Gastroesophageal sphincter (tissue), 4 donors: ENCODE measurements at places on chromosomes 2 and 18. TPM values are rescaled to one million over a fixed set of nuclear protein-coding genes. Genes with fewer than 3 reads are reported as not detected.

GRCh38 chr2:178392215-178392614 lies 58.8 kb downstream of the PRKRA start:
- no peak for ATAC-seq

DNA sequence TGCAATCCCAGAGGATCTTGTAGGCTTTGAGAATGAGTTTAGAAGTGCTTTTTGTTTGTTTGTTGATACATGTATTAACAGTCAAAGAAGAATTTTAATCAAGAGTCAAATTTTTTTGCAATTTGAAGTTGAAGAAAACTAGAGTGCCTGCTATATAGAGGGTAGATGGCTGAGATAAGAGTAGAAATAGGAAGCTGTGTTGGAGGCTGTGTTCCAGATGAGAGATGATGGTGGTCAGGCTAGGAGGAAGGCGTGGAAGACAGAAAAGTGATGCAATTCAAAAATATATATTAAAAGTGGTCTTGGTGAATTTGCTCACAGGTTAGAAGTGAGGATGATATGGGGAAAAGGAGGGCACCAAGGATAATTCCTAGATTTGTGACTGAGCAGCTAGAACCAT lies 978.3 kb downstream of the BCL11A start:
- ATAC-seq, result no peak

DNA sequence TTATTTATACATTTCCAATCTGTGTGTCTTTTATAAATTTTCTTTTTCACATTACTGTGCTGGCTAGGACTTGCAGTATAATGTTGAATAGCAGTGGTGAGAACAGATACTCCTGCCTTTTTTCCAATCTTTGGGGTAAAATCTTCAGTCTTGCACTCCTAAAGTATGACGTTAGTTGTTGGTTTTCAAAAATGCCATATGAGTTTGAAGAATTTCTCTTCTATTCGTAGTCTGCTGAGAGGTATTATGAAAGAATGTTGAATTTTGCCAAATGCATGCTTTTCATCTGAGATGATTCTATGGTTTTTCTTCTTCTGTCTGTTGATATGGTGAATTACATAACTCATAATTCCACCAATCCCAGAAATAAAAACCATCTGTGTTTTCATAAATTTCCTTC lies 335.3 kb upstream of the CHST9 start:
- no peak for ATAC-seq

Gene UGT1A4
- not detected for total RNA-seq

Gene ARHGAP15
- total RNA-seq, result 3.4 TPM

- no peak for ATAC-seq
Observed at GRCh38 chr18:63111671-63112402, 207.7 kb downstream of the BCL2 start.

GRCh38 chr18:26794230-26795101 lies 71.0 kb downstream of the AQP4 start:
- no peak for ATAC-seq

GRCh38 chr2:127239395-127239794 lies 19.3 kb upstream of the CYP27C1 start:
- ATAC-seq, result no peak

DNA sequence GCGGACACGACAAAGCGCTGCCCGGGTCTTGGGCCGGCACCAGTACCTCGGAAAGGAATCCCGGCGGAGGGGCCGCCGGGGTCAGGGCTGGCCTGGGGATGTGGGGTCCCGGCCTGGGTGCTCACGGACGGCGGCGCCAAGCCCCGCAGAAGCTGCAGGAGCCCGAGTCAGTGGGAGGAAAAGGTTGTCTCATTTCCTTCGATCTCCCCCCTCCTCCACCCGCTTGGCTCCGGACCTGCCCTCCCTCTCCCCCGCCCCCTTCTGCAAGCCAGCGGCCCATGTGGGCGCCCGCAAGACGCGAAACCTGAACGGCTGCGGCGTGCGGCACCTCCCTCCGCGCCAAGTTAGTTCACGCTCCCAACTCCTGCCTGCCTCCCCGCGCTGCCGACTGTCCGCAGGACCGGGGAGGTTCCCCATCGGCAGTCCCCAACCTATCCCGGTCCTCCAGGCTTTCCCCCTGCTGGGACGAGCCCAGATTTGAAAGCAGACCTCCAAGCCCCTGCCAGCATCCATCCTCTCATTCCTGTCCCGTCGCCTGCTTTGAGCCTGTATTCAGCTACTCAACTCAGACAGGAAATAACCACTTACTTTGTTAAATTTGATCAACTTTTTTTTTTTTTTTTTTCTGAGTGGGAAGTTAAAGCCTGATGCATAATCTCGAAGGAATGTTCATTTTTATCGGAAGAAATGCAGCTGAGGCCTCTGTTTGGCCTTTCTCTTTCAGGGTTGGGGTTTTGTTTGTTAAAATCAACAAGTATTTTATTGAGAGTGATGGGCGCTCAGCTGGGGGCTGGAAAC lies at the start of gene EVA1A:
Gene EVA1A, minus strand, starts transcription at position 172 of the 798 bp plus-strand sequence. CDS start 42,799 bp downstream, outside the sequence.
- peak; percentile 29 for ATAC-seq

DNA sequence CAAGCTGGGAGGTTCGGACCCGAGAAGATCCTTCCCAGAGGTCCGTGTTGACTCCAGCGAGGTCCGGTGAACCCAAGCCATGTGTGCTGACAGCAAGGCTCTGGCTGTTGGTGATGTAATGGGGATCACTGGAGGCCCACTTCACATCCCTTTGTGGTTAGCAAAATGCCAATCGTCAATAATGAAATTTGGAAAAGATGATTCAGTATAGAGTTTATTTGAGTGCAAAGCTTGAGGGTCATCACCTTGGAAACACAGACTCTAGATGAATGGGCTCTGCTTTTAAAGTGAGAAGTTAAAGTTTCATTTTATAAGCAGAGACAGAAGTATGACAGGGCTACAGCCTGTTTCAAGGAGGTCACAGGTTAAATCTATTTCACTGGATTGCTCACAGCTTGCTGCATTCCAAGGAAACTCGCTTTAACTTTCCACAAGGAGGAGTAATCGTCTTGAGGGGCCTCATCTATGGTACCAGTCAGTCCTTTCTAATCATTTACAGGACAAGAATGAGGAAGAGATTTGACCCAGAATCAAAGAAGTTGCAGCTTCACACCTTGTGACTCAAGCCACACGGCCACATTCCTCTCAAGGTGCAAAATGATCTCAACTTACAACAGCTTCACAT lies 140.5 kb downstream of the TPO start:
- ATAC-seq, result peak; percentile 21

- ATAC-seq, result no peak
Observed at GRCh38 chr2:112897624-112897978, 13.4 kb upstream of the IL37 start.

Gene C2orf78
- total RNA-seq, result not detected

DNA sequence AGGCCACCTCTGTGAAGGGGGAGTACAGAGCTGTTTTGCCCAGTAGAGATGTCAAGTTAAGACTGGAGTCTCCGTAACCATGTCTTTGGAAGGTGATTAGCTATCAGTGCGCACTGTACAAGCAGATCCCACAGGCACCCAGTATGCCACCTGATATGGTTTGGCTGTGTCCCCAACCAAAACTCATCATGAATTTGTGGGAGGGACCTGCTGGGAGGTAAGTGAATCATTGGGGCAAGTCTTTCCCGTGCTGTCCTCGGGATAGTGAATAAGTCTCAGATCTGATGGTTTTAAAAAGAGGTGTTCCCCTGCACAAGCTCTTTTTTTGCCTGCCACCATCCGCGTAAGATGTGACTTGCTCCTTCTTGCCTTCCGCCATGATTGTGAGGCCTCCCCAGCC lies 90.2 kb downstream of the ACTR2 start:
- no peak for ATAC-seq

GRCh38 chr2:171702781-171703556 lies 15.7 kb downstream of the DYNC1I2 start:
- ATAC-seq, result no peak

Gene ABCG5
- total RNA-seq, result not detected

GRCh38 chr2:47206181-47206580 lies 51.1 kb upstream of the STPG4 start:
- no peak for ATAC-seq

GRCh38 chr2:98806236-98806697 lies 75.3 kb upstream of the MGAT4A start:
- ATAC-seq, result peak; percentile 81

Gene NAT8
- total RNA-seq, result not detected

DNA sequence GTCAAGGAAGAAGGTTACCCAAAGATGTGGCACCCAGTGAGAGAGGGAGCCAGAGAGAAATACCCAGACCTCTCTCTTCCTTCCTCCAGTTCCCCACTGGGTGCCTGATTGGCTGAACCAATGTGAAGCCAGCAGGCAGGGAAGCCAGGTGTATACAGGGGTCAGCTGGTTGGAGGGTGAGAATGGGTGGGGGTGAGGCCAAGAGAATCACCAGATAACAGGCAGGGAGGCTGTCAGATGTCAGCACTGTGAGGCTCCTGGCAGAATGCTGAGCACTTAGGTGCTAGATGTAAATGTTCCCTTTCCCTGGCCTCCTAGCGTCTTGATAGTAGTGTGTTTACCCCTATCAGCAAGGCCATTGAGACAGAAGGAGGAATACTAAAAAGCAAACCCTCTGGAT lies 104.0 kb upstream of the MGAT5 start:
- no peak for ATAC-seq

Gene NYAP2
- total RNA-seq, result 0.47 TPM

DNA sequence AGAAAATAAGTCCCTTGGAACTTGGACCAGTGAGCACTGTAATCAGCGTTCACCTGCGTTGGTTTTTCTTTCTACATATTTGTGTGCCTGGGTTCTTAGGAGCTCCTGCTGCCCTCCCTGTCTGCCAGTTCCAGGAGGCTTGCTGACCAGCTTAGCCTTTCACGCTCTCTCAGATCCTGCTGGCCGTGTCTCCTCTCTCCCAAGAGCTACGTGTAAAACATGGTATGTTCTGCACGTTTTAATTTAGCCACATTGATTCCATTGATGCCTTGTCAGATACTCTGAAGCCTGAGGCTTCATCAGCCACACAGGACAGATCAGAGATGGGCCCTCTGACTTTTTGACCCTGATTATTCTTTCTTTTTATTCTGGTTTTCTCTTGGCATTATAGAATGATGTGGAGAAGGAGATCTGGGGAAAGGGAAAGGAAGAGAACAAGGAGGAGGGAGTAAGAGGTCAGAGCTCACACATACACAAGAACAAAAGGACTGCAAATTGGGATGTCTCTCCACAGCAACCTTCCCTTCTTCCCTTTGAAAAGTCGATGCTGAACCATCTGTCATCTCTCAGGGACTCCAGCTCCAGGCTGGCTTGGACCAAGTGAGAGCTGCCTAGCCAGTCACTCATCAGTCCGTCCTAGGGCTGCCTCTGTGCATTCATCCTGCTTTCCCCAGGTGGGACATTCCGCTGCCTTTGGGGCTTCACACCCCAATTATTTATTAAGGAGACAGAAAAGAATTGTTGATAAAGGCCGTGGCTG lies 152.8 kb downstream of the PIK3C3 start:
- ATAC-seq, result no peak

- ATAC-seq, result no peak
Observed at GRCh38 chr18:45894818-45895217, 69.3 kb downstream of the SIGLEC15 start.

- ATAC-seq, result no peak
Observed at GRCh38 chr18:62637807-62638687, 77.3 kb upstream of the PHLPP1 start.

DNA sequence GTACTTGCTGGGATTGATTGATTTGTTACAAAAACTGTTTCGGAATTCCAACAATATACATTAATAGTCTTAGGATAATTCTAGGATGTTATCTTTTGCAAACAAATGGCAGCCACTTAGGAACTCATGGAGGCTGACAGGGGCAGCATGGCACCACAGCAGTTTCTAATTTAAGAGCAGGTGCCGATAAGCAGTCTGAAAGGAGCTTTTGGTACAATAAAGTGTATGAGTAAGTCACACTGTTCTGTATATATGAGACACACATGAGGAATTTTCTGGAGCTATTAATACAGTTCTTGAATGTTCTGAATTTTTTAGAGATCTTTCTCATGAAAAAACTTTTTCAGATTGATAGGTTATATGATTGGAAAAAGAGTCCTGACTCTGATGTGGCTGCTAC lies 52.2 kb downstream of the EIF5B start:
- ATAC-seq, result peak; percentile 43

Gene DSG4
- total RNA-seq, result not detected

DNA sequence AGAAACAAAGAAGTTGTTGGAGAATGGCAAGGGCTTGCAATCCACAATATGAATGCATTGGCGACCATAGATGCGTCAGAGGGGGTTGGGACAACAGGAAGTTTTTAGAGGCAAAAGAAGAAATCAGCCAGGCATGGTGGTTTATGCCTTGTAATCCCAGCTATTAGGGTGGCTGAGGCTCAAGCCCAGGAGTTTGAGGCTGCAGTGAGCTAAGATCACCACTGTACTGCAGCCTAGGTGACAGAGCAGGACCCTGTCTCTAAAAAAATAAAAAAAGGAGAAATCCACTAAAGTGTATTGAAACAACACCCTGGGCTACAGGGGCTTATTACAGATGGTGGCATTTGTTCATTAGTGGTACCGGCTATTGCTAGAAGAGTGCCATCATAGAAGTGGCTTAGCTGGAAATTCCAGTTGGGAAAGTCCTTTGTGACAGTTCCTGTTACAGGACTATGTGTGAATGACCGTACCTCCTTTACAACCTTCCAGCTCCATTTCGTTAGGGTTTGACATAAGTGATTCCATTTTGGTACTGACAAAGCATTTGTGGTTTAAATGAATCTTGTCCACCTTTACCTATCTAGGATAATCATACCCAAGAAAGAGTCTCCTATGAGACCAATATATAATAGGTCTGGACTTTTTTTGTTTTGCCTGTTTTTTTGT lies 10.7 kb upstream of the WDSUB1 start:
- ATAC-seq, result no peak

Gene ELP2
- total RNA-seq, result 35.6 TPM

Gene FHOD3
- 35.3 TPM for total RNA-seq

DNA sequence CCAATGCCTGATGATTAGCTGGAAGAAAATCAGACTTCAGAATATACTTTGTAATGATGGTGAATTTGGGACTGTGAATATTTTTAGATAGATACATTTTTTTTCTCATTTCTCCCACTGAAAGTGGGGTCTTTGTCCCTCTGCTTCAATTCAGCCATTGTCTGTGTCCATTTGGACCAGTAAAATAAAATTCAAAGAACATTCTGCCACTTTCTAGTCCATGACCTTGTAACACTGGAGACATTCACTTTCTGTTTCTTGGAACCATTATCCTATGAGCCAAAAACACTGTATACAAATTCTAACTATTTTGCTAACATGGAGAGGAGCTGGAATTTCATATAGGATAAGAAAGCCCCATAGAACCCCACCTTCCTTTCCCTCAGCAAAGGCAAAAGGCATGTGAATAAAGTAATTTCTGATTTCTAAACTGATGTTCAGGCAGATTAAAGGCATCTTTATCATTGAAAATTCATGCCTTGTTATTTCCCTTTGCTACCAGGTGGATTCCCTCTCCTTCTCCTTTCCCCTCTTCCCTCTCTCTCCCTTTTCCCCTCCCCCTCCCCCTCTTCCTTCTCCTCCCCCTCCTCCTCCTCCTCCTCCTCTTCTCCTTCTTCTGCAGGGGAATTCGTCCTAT lies 2010.4 kb upstream of the LRRTM1 start:
- no peak for ATAC-seq

DNA sequence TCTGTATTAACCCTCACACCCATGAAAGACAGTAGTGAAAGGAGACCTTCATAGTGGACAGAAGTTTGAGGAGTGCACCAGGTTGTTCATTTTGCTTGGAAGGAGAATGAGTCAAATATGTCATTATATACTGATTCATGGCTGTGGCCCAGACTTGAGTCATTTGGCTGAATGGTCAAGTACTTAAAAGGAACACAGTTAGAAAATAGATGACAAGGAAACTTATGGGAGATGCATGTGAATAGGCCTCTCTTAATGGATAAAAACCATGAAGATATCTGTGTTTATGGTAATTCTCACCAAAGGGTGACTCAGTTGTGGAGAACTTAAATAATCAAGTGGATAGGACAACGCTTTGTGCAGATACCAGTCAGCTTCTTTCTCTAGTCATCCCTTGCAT lies 524.7 kb upstream of the CNTNAP5 start:
- ATAC-seq, result no peak

Gene RABL2A
- 3.0 TPM for total RNA-seq

Gene GREB1L
- total RNA-seq, result 6.2 TPM
